Stimulated activated CD4-positive, alpha-beta T cell treated with anti-CD3 and anti-CD28 coated beads, Interleukin-2, amount 100 ng/mL, for 24 hours (primary cell): ENCODE measurements at places on chromosomes 12 and 14.

GRCh38 chr14:81127785-81128184, 93.0 kb downstream of the GTF2A1 start:
- no peak for DNase-seq

DNA sequence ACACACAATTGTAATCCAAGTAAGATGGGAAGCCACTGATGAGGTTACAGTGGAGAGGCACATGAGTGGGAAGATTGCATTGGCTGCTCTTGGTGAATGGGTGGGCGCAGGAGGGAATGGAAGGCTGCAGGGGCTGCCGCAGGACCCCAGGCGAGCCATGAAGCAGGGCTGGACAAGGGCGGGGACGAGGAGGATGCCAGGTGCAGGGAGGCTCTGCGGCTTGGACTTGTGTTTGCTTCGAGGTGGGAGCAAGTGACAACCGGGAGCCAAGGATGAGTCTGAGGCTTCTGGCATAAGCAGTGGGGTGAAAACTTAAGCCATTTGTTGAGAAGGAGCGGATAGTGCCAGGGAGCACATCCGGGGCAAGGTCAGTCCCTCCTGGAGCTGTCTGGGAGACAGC, 115.0 kb downstream of the TSPAN9 start:
- DNase-seq = no peak

- DNase-seq = no peak
Measured at GRCh38 chr12:47206450-47207339, 126.9 kb upstream of the AMIGO2 start.

DNA sequence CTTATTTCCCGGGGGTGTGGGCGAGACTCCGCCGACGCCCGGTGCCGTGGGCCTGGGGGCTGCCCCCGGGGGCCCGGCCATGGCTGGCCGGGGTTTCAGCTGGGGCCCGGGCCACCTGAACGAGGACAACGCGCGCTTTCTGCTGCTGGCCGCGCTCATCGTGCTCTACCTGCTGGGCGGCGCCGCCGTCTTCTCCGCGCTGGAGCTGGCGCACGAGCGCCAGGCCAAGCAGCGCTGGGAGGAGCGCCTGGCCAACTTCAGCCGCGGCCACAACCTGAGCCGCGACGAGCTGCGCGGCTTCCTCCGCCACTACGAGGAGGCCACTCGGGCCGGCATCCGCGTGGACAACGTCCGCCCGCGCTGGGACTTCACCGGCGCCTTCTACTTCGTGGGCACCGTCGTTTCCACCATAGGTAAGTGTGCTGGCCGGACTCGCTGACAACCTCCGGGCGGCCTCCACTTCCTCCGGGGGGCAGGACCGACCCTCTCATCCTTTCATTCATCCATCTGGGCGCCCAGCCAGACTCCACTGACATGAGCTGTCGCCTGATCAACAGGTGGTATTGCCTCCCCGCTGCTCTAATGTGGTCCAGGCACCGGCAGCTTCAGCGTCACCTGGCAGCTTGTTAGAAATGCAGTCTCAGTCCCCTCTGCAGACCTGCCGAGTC, 467 bp downstream of the KCNK13 start:
- peak; percentile 24 for DNase-seq

DNA sequence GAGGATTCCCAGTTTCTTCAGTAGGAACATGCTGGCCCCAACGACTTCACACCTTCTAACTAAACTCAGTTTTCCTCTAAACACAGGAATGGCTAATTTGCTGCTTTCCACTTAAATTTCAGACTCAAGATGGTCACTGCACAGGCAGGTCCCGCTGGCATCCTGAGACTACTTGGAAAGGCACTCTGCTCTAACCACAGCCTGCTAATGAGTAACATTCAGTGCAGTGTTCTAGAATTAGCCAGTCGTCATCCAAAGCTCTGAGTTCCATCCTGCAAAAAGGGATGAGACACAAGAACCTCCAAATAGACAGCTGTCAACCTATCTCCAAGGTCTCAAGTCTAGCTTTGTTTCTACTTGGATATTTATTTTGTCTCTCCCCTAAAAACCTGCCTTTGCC, 6.0 kb downstream of the CCDC92 start:
- DNase-seq = no peak

GRCh38 chr12:633731-634130, 29.5 kb downstream of the NINJ2 start:
- no peak for DNase-seq

DNA sequence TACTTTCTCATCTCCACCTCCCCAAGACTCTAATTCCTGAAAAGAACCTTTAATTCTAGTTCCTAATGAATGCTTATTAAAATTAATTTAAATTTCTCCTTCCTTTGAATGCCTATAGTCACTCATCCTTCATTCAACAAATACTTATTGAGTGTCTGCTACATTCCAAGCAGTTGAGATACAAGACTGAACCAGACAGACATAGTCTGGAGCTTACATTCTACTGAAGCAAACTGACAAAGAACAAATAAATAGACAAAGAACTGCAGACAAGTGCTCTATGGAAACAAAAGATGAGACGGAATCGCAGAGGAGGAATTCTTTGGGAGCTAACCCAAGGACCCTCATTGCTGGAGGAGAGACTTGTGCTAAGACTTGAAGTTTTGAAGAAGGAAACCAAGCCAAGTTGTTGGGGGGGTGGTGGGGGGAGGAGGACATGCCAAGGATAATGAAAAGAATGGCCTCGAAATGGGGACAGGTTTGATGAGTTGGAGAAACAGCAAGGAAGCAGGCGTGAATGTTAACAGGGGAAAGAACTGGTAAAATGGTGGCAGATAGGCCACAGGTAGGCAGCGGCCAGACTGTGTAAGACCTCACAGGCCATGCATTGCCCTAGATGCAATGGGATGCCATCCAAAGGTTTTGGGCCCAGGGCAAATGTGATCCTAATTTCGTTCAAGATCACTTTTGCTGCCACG, 9.7 kb upstream of the TDG start:
- no peak for DNase-seq

GRCh38 chr14:31536201-31536960, 24.8 kb upstream of the NUBPL start:
- DNase-seq = no peak
